ENCODE measurements at places on chromosomes 11 and 22. TPM values are rescaled to one million over a fixed set of nuclear protein-coding genes. Genes with fewer than 3 reads are reported as not detected.

OR8K5 gene
- not detected for total RNA-seq

MOV10L1 gene
- total RNA-seq = not detected

CEND1 gene
- 0.39 TPM for total RNA-seq

CTSF gene
- total RNA-seq = 24.0 TPM

UPB1 gene
- total RNA-seq = 4.0 TPM

SCGB1A1 gene
- not detected for total RNA-seq

CBY1 gene
- total RNA-seq = 21.7 TPM
